Stimulated activated CD4-positive, alpha-beta T cell treated with anti-CD3 and anti-CD28 coated beads, Interleukin-12 subunit alpha, Interleukin-12 subunit beta, amount 100 ng/mL, for 24 hours (primary cell): ENCODE measurements at places on chromosomes 12 and 14.
A peak's percentile ranks its signal among the peaks of the same experiment; 100 is the strongest.

GRCh38 chr12:43730283-43730682 is 28.3 kb downstream of the PUS7L start:
- DNase-seq: no peak

- no peak for DNase-seq
Measured at GRCh38 chr14:70871863-70872677, 35.2 kb upstream of the PCNX1 start.

DNA sequence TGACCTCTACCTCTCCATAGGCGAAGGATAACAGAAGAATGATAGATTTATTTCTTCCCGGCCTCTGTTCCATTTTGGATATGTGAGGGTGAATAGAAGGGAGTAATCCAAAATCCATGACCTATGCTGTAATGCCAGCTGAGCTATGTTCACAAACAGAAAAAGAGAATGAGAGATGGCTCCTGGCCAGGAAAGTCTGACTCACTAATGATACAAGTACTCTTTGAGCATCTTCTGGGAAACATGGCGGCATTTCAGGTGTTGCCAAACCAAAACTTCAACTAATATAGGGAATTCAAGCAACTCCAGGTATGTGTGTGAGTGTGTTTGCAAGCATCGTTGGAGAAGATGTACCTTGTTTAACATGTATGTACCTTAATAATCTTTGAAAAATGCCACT is 55.1 kb downstream of the MED13L start:
- DNase-seq: peak; percentile 27

- DNase-seq: no peak
Measured at GRCh38 chr14:81759541-81759940, 225.9 kb upstream of the SEL1L start.

GRCh38 chr14:98965076-98965475 is 306.9 kb downstream of the BCL11B start:
- DNase-seq: no peak
